ENCODE measurements at places on chromosomes 16 and 17. TPM values are rescaled to one million over a fixed set of nuclear protein-coding genes. Genes with fewer than 3 reads are reported as not detected.
A peak's percentile ranks its signal among the peaks of the same experiment; 100 is the strongest.

DNA sequence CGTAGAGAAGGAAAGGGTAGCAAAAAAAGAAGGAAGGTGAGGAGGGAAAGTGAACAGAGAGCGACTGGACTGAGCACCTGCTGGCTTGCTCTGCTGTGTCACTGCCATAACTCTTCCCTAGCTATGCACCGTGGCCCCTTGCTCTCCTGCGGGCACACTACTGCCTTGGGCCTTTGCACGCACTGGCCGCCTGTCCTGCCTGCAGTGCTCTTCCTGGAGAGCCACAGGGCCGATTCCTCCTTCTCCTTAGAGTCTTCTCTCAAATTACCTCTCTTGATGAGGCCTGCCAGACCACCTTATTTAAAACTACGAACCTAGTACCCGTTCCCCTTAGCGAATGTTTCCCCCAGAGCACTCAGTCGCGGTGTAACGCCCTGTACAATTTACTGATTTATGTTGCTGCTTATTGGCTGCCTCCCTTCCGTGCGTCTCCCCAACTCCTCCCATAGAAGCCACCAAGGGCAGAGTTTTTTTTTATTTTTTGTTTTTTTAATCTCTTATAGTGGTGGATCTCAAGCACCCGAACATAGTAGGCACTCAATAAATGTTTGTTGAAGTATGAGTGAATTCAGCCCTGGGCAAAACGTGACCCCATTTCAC lies 70.3 kb downstream of the RAI1 start:
- H3K4me1 ChIP-seq: peaks cover 80% of the 10 kb centered on the region
- H3K4me3 ChIP-seq: peak overlapping the region; percentile 93
- no peaks in the 10 kb centered on the region for H3K36me3 ChIP-seq
- H3K27ac ChIP-seq: peak overlapping the region; percentile 99

Gene MEOX1
- not detected for polyA plus RNA-seq

Gene CASKIN1
- polyA plus RNA-seq: not detected

DNA sequence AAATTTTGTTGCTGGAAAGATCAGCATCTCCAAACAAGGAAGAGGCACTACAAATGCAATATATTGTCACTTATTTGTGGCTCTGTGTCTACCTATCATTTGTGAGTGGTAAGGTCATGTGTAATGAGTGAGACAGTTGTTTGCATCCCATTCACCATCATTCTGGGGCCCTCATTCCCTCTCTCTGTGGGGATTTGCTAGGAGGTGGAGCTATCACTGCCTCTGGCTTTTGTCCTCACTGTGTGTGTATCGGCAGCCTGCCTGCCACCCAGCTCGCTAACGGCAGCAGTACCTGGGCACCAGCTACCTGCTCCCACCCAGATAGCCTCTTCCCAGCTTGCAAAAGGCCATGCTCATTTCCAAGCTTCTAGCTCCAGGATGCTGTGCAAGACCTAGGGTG lies 379.2 kb upstream of the ZFHX3 start:
- H3K36me3 ChIP-seq: no peaks in the 10 kb centered on the region
- no peak overlapping the region for H3K4me3 ChIP-seq
- DNase-seq: no peak
- no peaks in the 10 kb centered on the region for H3K4me1 ChIP-seq
- no peak overlapping the region for H3K27ac ChIP-seq
- H3K27me3 ChIP-seq: no peaks in the 10 kb centered on the region

Gene TBC1D28
- polyA plus RNA-seq: not detected

Gene KRT20
- polyA plus RNA-seq: not detected

DNA sequence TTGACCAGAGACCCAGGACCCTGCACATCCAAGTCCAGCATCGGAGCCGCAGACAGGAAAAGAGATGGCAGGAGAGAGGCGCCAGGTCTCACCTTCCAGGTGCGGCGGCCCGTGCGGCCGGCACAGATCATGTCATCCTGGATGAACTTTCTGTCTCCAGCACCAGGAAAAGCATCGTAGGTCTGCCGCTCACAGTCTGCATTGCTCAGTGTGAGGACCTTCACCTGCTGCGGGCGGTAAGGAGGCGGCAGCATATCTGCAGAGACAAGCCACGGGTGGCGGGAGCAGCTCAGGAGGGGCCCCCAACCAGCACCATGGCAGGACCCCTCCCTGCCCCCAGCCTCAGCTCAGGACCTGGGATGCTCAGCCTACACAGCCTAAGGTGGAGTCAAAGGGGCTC lies 17.9 kb downstream of the TPSD1 start:
- H3K36me3 ChIP-seq: no peaks in the 10 kb centered on the region
- H3K27me3 ChIP-seq: peaks cover 61% of the 10 kb centered on the region
- DNase-seq: no peak
- no peak overlapping the region for H3K27ac ChIP-seq
- no peak overlapping the region for H3K4me3 ChIP-seq

Gene TBC1D3
- not detected for polyA plus RNA-seq

DNA sequence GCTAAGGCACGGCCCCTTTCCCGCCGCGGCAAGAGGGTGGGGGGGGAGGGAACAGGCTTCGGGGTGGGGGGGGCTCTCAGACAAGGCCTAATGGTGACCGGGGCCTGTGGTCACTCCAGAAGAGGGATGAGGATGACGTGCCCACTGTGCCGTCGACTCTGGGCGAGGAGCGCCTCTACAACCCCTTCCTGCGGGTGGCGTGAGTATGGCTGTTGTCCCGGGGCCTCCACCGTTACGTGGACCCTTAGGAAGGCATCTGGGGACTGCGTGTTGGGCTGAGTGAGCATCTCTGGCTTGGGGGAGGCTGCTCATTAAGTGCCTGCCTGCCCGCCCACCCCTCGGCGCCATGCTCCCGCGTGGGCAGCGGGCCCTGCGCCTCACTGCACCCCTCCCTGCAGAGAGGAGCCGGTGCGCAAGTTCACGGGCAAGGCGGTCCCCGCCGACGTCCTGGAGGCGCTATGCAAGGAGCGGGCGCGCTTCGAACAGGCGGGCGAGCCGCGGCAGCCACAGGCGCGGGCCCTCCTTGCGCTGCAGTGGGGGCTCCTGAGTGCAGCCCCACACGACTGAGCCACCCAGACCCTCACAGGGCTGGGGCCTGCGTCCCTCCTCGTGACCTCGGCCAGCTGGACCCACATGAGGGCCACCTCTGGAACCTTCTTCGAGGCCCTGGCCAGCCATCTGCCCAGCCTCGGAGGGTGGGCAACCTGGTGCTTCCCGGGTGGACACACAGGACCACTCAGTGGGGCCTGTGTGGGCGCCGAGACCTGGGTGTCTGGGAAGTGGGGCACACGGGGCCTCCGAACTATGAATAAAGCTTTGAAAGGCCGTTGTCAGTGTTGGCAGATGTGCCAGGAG lies 2.2 kb downstream of the HAGHL start:
- H3K4me1 ChIP-seq: no peaks in the 10 kb centered on the region
- no peak overlapping the region for H3K27ac ChIP-seq
- H3K4me3 ChIP-seq: peak overlapping the region; percentile 70
- no peaks in the 10 kb centered on the region for H3K27me3 ChIP-seq

Gene SEC14L1
- 20.1 TPM for polyA plus RNA-seq

Gene C16orf46
- polyA plus RNA-seq: 0.36 TPM

Gene KCTD19
- not detected for polyA plus RNA-seq

Gene QRICH2
- polyA plus RNA-seq: 0.20 TPM

- H3K4me1 ChIP-seq: peaks cover 25% of the 10 kb centered on the region
- DNase-seq: no peak
- H3K36me3 ChIP-seq: no peaks in the 10 kb centered on the region
Measured at GRCh38 chr16:69311533-69312387, 610 bp downstream of the VPS4A start.

Gene IQCK
- polyA plus RNA-seq: 3.1 TPM

DNA sequence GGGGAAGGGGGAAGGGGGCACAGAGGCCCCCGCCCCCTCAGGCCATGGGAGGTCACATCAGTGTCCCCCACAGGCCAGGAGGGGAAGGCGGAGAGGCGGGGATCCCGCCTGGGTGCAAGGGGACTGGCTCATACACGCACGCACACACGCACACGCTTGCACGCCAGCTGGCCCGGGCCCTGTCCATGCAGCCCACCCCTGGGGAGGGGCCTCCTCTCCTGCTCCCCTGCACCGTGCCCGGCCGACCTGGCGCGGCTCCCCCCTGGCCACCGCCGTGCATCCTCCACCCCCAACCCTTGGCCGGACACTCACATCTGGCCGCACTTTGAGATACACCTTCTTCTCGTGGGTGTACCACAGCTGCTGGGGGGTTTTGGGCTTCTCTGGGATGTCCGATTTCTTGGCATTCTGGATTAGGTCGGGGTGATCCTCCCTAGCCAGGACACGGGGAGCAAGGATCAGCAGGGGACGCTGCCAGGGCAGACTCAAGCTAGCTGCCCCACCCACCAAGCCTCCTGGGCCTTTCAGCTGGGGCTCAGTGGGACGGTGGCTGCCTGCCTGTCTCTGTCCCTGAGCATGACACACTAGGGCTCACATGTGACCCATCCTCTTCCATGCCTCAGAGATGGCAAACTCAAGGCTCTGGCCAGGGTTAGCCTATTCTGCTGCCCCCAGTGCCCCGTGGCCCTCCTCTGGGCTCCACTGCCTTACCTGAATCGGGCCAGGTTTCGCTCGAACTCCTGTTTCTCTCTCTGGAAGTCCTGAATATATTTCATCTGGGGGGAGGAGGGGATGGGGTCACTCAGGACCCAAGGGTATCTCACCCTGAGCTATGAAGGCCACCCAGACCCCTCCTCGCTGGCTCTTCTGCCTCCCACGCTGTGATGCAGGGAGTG lies 6.7 kb downstream of the UBTF start:
- peaks cover 14% of the 10 kb centered on the region for H3K36me3 ChIP-seq
- peaks cover 79% of the 10 kb centered on the region for H3K4me1 ChIP-seq
- H3K4me3 ChIP-seq: no peak overlapping the region
- peak overlapping the region; percentile 80 for H3K27ac ChIP-seq
- H3K27me3 ChIP-seq: no peaks in the 10 kb centered on the region

GRCh38 chr17:38725066-38725465 lies 5.1 kb upstream of the CISD3 start:
- H3K36me3 ChIP-seq: peaks cover 7% of the 10 kb centered on the region
- peak overlapping the region; percentile 62 for H3K27ac ChIP-seq
- no peak for DNase-seq
- H3K27me3 ChIP-seq: no peaks in the 10 kb centered on the region
- no peak overlapping the region for H3K4me3 ChIP-seq

Gene HOXB2
- polyA plus RNA-seq: 4.3 TPM

Gene KRT25
- polyA plus RNA-seq: not detected

Gene RAPGEFL1
- 0.10 TPM for polyA plus RNA-seq

DNA sequence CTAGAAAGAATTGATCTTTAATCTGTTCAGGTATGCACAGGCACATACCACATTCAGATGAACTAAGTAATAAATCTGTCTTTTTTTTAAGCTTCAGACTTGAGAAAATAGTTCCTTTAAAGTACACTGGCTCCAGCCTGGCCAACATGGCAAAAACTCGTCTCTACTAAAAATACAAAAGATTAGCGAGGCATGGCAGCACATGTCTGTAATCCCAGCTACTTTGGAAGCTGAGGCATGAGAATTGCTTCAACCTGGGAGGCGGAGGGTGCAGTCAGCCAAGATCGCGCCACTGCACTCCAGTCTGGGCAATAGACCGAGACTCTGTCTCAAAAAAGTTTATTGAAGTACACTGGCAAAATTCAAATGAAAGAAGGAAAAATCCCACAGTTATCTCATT lies 111.0 kb upstream of the NETO2 start:
- H3K36me3 ChIP-seq: peaks cover 6% of the 10 kb centered on the region
- no peak overlapping the region for H3K27ac ChIP-seq
- H3K4me1 ChIP-seq: no peaks in the 10 kb centered on the region

DNA sequence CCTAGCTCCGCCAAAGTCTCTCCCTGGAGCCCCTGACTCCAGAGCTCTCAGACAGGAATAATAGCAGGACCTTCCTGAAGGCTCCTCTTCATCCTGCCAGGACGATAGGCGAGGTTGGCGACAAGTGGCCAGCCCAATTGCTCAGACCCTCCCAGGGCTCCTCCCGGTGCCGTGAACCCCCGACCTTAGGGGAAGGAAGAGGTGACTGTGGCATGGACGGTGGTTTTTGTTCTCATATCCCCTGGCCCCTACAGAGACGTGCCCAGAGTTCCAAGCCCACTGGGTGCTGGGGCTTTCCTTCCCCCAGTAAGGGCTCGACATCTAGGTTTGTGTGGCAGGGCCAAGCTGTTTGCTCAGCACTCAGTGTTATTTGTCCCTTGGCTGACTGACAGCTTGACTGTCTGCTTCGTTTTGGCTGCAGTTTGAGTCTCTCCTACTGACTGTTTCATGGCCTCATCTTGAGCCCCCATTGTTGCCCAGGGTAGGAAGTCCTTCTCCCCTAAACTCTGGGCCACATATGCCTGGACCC lies 4.6 kb upstream of the ADCY7 start:
- no peak overlapping the region for H3K27ac ChIP-seq
- peaks cover 8% of the 10 kb centered on the region for H3K27me3 ChIP-seq
- H3K36me3 ChIP-seq: no peaks in the 10 kb centered on the region
- DNase-seq: no peak
- H3K4me3 ChIP-seq: no peak overlapping the region

DNA sequence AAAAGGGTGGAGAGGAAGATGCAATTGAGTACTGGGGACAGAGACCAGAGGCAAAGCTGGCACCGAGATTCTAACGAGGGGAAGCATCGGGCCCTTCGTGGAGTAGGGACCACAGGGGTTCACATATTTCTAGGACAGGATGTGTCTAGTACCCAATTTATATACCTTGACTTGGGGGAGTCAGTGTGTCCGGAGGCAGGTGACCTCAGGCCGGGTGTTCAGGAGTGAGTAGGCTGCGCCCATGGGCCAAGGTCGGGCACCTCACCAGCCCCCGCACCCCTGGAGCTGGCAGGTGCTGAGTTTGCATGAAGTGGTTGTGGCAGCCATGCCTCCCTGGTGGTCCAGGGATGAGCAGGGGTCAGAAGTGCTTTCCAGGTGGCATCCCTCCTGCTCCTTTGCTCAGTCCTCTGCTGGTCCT lies 8.6 kb upstream of the NXPH3 start:
- peaks cover 19% of the 10 kb centered on the region for H3K4me1 ChIP-seq
- H3K27ac ChIP-seq: no peak overlapping the region
- H3K4me3 ChIP-seq: no peak overlapping the region
- DNase-seq: no peak
- H3K27me3 ChIP-seq: peaks cover 21% of the 10 kb centered on the region

- DNase-seq: peak; percentile 54
- no peaks in the 10 kb centered on the region for H3K36me3 ChIP-seq
- no peaks in the 10 kb centered on the region for H3K27me3 ChIP-seq
- H3K4me3 ChIP-seq: peak overlapping the region; percentile 83
- H3K27ac ChIP-seq: peak overlapping the region; percentile 53
- H3K4me1 ChIP-seq: peaks cover 42% of the 10 kb centered on the region
Measured at GRCh38 chr16:88770461-88771293, 14.3 kb downstream of the PIEZO1 start.

DNA sequence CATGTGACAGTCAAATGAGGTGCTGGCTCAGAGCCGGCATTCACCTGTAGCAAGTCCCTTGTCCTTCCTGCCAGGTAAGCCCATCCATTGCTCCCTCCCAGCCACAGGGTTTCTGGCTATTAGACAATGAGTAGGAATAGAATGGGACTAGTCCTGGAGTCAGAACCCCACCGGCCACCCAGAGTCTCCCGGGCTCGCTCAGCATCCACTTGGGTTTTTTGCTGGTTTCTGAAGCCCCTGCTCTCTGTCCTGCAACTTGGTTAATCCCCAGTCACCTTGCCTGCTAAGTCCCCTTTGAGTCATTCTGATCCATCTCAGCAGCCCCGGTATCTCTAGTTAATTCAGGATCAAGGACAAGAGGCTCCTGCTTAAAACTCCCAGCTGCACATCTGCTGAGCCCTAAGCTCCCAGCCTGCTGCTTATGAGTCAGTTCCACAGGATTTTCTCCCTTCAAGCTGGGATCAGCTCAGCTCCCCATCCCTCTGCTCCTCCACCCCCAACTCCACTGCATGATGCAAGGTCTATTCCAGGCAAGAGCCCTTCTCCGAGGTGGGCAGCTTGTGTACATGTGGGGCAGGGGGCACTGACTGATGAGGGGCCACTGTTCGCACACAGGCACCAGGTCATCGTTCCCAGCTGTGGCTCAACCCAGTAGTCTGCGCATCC lies 19.9 kb upstream of the MRPS23 start:
- H3K4me1 ChIP-seq: peaks cover 28% of the 10 kb centered on the region
- no peak for DNase-seq
- H3K27ac ChIP-seq: no peak overlapping the region
- no peak overlapping the region for H3K4me3 ChIP-seq

Data from naive B cell (primary cell).